ENCODE measurements at places on chromosomes 3 and 15. TPM values are rescaled to one million over a fixed set of nuclear protein-coding genes. Genes with fewer than 3 reads are reported as not detected.

Gene ITGB5
- total RNA-seq = 20.4 TPM

Gene CCK
- 54.6 TPM for total RNA-seq

Gene CCR8
- not detected for total RNA-seq

Gene FRMD5
- 25.3 TPM for total RNA-seq

Gene MAGEL2
- total RNA-seq = 2.4 TPM

DNA sequence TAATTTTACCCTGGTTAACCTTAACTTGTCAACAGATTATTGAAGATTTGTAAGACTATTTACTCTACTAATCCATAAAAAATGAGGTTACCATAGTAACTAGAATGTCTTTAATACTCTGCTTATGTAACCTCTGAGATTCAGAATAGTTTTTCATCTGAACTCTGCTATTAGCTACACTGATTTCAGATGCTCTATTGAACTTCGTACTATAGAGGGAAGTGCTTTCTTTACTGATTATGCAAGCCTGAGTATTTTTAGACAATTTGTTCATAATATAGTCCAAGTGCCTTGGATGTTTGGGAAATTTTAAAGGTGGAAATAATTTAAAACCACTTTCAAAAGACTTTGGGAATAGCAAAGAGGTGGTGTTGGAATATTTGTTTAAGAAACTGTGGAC is 107.9 kb upstream of the GBE1 start:
- no peak for DNase-seq

Gene SEC11A
- 79.5 TPM for total RNA-seq

DNA sequence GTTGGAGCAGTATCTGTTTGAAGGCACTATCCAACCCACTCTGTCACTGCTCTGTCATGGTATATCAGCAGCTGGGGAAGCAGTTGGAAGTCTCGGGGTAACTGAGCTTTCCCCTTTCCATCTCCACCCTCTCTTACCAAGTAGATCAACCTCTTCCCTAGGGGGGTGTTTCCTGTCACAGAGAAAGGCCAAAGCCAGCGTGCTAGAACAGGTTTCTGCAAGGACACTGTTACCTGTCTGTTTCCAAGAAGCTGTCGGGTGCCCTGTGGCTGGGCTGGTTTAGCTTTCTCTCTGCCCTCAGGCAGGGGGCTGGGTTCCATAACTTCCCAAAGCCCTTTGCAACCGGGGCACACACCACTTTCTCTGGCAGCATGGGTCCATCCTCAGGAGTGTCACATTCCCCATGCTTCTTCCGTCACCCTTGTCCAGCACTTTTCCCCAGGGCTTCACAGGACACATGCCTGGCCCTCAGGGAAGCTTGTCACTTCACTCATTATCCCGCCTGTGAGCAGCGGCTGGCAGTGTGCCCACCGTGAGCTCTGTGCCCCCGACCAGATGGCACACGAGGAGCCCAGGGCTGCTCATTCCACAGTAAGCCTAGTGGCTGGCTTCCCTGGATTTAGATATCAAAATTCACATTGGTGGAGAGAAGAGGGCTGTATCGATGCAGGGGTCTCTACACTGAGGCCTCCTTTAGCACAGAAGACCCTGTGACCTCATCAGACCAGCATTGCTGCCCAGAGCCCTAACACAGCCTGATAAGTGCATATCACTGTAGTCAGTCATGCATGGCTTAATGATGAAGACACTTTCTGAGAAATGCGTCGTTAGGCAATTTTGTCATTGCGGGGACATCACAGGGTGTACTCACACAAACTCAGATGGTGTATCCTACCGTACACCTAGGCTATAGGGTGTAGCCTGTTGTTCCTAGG is 205.8 kb downstream of the SLCO3A1 start:
- no peak for DNase-seq

DNA sequence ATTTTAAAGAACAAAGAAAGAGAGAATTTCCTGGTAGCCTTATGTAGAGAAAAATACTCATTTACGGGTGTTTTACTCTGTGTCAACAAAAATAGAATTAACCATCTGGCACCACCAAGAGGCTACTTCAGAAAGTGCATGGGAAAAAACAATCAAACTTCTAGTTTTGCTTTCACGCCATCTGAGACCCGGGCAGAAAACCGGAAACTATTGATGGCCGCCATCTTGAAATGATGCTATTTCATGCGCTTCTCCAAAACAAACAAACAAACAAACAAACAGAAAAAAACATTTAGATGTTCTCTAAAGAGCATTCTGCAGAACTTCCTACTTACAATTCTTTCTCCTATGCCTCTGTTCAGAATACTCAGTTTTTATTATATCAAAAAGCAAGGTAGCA is 49.4 kb upstream of the SYNPR start:
- DNase-seq = peak; percentile 5

DNA sequence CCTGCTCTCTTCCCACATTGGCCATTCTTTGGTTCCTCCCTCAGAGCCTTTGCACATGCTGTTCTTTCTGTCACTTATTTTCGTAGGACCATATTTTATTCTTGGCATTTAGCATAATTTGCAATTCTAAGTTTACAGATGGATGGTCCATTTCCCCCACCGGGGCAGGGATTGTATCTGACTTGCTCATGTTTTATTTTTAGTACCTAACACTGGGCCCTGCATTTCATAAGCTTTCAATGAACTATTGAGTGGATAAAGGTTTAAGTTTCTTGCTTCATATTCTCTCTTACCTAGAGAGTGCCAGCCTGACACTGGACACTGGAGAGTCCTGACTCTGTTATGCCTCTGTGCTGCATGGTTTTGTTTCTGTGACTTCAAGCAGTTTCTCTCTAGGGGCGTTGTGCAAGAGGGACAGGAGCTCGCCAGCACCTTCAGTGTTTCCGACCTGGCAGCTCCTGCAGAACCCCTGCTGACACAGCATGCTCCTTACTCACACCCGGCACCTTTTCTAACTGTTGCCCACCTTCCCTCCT is 87.4 kb downstream of the FLNB start:
- no peak for DNase-seq

Gene TMEM42
- 5.3 TPM for total RNA-seq

Gene TERB2
- total RNA-seq = not detected

DNA sequence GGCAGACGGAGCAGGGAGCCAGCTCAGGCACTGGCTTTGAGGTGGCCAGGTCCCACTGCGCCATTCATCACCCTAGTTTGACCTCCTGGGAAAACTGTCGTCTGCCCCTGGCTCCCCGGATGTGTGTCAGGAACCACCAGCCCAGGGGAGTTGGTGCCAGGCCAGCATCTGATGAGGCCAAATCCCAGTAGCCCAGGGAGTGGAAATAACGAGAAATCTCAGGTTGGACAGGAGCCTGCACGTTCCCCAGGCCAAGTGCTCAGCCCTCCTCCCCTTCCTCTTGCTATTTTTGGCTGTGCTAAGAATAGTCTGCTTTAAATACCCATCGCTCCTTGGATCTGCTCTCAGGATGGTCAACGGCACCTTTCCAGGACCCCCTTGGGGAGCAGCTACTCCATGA is 93.1 kb upstream of the RPL32 start:
- DNase-seq = peak; percentile 72

- no peak for DNase-seq
Measured at GRCh38 chr3:159919873-159920272, 68.8 kb upstream of the IL12A start.

Gene ADAMTSL3
- total RNA-seq = 17.1 TPM

DNA sequence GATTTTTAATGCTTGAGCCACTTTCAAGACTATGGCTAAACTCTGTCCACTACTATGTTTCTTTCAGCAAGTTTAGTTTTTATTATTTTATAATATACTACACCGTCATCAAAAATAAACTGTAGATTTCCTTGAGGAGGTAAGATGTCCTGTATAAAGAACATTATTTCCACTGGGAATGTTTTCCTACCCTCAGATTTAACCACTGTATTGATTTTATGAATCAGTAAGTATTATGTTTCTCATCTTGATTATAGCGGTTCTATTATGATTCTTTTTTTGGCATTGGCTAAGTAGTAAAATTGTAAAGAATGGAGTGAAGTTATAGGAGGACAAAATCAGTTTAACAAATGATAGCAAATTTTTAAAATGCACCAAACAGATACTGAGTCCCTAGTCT is 44.4 kb downstream of the ADAM10 start:
- DNase-seq = no peak

- DNase-seq = no peak
Measured at GRCh38 chr3:48219543-48219942, 3.8 kb upstream of the CAMP start.

DNA sequence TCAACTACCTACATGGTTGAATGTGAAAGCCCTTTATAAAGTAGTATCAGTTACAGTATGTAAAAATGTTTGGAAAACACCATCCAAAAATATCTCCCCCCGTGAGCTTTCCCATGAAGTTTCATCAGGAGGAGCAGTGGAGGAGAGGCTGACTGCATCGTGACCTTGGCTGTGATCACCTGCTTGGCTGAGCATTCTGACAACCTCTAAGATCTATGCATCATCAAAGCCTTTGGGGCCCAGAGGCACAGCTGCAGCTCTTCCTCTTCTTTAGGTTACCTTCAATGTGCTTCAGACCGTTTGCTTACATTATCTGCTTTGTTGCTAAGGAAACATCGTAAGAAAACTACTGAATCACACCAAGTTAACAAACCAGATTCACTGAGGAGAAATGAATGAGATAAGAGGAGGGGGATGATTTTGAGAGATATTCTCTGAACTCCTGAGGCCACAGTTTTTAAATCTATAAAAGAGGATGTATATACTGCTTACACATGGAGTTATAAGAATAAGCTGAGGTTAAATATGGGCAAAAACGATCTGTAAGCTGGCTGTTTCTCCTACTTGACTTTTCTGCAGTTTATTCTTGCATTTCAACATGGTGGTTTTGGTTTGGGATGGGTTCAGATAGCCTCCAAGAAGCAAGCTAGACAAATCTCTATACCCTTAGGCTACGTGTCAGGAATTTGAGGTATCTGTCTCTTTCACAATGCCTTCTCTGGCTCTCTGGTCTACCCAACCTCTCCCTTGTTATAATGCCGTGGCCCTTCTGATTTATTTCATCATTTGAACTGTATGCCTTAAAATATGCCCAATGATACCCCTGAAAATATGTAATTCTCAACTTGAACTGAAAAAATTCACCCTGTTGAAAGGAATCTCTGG is 4.0 kb downstream of the GCSAM start:
- DNase-seq = no peak

Gene PTPRG
- total RNA-seq = 52.6 TPM

DNA sequence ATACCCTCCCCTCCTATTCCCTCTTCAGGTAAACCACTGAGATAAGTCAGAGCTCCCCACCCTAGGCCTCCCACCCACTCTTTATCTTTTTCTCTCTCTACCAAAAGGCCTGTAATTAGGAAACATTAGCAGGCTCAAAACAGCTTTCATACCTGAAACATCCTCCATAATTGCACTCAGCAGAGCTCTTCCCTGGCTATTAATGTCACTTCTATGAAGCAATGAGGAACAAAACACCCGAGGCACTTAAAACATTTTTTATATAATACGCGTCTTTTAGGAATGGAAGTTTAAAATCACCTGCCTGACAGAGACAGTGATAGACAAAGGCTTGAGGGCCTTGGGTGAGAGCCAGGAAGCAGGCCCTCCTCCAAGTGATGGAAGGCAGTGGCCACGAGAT is 138.9 kb downstream of the EPHB1 start:
- DNase-seq = no peak

DNA sequence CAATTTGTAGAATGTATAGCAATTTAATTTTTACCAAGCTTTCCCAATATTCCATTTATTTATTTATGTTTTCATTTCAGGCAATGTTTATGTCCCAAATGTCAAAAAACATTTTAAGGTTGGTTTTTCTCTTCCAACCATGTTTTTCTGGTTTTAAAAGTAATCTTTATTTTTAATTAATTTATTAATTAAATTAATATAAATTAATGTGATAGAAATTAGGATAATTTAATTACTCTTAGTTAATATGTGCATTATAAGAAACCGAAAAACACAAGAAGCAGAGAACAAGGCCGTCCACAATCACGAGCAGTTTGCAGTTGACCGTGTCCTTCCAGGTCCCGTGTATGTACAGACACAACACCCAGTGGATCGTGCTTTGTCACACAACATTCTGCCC is 34.2 kb downstream of the FBXO45 start:
- no peak for DNase-seq

- DNase-seq = no peak
Measured at GRCh38 chr3:44995142-44995770, 19.2 kb downstream of the EXOSC7 start.

GRCh38 chr3:197539651-197540051 is 16.1 kb downstream of the BDH1 start:
- no peak for DNase-seq

DNA sequence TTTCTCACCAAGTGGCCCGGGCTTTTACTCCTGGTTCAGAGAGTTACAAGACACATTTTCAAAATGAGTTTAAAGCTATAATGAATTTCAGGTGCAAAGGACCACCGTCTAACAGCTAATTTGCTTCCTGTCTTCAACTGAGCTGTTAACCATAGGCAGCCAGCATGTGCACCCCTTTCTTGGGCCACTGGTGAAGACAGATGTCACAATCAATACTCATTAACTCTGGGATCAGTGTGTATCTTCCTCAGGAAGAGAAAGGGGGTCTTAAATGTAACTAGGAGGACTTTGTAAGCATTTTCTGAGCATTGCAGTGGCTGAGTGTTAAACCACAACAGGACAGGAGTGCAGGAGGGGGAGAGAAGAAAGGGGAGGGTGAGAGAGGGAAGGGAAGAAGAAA is 750.7 kb upstream of the CFAP20DC start:
- no peak for DNase-seq

DNA sequence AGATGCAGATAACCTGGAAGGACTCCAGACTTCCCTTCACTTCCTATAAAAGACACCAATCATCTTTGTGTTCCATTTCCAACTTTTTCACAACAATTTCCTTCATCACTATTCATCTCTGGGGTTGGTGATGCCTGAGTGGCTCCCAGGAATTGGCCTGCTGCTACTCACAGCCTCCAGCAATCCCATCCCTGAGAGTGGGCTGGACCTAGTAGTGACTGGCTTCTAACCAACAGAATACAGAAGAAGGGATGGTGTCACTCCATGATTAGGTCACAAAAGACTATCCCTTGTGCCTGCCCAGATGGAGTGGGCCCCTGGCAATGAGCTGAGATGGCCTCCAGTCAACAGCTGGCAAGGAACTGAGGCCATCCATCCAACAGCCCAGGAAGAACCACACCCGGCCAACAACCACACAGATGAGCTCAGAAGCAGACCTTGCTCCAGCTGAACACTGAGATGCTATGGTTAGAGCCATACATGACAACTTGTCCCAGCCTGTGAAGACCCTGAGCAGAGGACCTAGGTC is 20.9 kb downstream of the OCA2 start:
- DNase-seq = no peak

Gene TUSC7
- not detected for total RNA-seq

Gene UPK1B
- total RNA-seq = not detected

GRCh38 chr15:64883100-64883581 is 28.6 kb upstream of the ANKDD1A start:
- no peak for DNase-seq

Data from frontal cortex (tissue), 4 donors.